Uterus (tissue), 4 donors: ENCODE measurements at places on chromosomes 11 and 22. TPM values are rescaled to one million over a fixed set of nuclear protein-coding genes. Genes with fewer than 3 reads are reported as not detected.

CALCA gene
- total RNA-seq = not detected

KCNK4 gene
- total RNA-seq = not detected

DNA sequence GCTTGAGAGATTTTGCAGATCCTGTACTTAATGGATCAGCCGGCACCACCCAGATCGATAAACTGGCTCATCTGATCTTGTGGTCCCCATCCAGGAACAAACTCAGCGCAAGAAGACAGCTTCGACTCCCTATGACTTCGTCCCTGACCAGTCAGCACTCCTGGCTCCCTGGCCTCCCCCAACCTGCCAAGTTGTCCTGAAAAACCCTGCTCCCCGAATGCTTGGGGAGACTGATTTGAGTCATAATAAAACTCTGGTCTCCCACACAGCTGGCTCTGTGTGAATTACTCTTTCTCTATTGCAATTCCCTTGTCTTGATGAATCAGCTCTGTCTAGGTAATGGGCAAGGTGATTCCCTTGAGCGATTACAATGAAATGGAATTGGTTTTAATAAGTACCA, 29.5 kb downstream of the OR2AG2 start:
- DNase-seq = no peak

DNA sequence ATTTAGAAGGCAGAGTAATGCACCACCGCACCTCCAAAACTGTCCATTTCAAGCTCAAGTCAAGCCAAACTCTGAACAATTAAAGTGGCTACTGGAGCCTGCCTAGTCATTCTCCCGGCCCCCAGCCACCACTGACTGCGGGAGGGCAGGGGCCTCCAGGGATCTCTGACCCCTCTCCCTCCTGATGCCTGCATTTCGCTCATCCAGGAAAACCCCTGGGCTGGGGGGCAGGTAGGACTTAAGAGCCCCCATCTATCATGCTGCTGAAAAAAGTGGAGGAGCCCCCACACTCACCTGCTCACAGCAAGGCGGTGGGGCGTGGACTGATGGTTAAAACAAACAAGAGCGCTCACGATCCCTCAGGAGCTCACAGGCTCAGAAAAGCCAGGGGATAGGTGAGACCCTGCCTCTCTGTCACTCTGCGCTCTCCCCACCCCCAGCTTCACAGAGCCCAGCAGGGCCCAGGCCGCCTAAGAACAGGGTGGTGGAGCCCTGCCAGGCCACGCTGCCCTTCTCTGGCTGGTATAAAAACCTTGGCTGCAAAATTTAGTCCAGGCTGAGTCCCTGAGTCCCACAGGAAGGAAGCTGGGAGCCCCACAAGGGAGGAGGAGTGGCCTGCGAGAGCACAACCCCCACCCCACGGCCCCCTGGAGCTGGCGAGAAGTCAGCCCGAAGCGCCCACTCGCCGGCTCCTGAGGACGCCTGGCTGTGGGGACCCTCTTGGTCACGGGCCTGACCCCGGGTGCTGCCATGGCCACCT, 21.0 kb upstream of the MOB2 start:
- no peak for DNase-seq

DNA sequence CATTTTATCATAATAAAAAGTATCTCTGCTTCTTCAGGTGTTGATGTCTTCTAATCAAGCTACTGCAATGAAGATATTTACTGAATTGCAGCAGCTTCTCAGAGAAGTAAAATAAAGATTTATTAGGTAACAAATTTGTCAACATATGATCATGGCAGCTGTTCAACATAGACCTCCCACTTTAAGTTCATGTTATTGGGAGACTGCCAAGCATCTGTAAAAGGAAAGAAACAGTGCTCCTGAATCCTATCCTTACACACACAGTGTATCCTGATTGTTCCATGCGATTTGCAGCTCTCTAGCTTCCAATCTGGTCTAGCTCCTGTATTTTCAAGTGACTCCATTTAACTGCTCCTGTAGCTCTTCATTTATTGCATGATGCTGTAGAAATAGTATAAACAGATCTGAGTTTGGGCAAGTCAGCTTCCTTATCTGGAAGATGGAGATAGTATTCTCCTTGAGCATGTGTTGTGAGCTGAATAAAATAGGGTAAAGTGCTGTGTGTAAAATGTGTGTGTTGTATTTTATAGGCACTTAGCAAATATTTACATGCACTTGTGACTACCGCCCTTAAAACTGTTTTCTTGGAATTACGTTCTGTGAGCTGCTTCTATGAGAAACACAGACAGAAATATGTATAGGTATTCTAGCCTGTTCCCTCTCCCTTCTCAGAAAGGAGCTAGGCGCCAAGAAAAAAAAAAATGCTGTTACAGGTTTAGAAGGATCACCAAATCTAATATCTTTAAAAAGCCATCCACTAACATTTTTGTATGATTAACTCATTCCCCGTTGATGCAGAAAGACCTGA, 290.6 kb downstream of the JRKL start:
- DNase-seq = no peak
